ENCODE measurements at places on chromosomes 2 and 18.

DNA sequence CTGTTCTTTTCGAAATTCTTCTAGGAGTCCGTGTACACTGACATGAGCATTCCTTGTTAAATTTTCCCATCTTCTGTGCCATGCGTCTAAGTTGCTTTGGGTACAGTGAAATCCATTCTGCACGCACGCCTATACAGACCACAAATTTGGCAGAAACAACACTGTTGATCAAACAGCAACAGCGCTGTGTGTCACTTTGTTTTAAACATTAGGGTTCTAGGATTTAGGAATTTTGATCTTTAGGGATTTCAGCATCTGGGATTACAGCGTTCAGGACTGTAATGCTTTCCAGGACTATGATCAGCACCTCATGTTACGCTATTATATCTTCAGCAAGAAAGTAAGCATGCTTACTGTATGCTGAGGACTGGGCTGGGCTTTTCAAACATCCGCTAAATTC lies 47.1 kb upstream of the FHL2 start:
- DNase-seq: no peak

GRCh38 chr2:69212238-69213028 lies 174.6 kb downstream of the GFPT1 start:
- DNase-seq: no peak

GRCh38 chr18:68494802-68495581 lies 219.9 kb downstream of the TMX3 start:
- no peak for DNase-seq

- no peak for DNase-seq
These were observed 14.1 kb downstream of the SLC4A3 start for GRCh38 chr2:219641390-219642068.

GRCh38 chr2:27756091-27756490 lies 15.4 kb upstream of the MRPL33 start:
- DNase-seq: no peak

- no peak for DNase-seq
These were observed 643.6 kb upstream of the DDX18 start for GRCh38 chr2:117170897-117171296.

Measured in activated T-cell treated with anti-CD3 and anti-CD28 coated beads for 1 hour (primary cell).